ENCODE measurements at places on chromosomes 5 and 9. TPM values are rescaled to one million over a fixed set of nuclear protein-coding genes. Genes with fewer than 3 reads are reported as not detected.

C6 gene
- total RNA-seq: 46.2 TPM

DNA sequence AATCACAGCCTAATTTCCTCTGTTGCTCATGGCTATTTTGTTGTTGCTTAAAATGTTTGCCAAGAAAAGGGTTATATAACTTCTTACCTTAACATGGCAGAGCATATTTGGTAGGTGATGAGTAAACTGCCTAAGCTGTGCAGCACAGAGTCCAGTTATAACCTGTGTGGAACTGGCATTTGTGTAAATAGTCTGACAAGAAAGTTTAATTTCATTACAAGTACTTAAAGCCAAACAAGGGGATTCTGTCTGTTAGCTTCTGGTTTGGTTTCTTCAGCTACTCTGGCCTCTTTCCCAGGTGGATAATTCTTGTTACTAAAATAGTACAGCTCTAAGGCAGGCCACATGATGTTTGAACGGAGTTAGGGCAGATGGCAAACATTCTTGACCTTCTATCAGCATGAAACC lies 72.2 kb downstream of the PTCD2 start:
- no peaks in the 10 kb centered on the region for H3K4me1 ChIP-seq
- DNase-seq: no peak
- H3K27ac ChIP-seq: peak overlapping the region; percentile 63
- no peaks in the 10 kb centered on the region for H3K27me3 ChIP-seq
- no peak overlapping the region for H3K4me3 ChIP-seq

IRX1 gene
- total RNA-seq: 62.0 TPM

DNA sequence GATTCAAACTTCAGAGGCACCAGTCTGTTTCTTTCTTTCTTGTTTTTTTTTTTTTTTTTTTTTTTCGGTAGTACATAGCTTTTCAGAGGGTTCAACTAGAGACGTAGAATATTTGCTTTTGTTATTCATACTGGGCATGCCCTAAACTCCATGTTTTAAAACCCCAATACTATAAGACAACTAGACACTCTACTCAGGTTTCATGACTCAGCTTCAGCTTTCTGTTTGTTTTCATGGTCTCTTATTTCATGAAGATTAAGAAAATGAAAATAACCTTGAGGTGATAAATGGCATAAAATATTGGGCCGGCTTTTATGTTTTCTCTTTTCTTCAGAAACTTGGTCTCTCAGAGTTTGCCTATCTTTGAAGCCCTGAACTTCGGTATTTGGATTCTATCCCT lies 2126.3 kb upstream of the ACO1 start:
- H3K4me3 ChIP-seq: no peak overlapping the region
- DNase-seq: no peak

GRCh38 chr5:79508354-79508753 lies 5.6 kb downstream of the HOMER1 start:
- peaks cover 14% of the 10 kb centered on the region for H3K27me3 ChIP-seq
- H3K27ac ChIP-seq: no peak overlapping the region
- no peaks in the 10 kb centered on the region for H3K4me1 ChIP-seq

- no peaks in the 10 kb centered on the region for H3K4me1 ChIP-seq
- no peak overlapping the region for H3K4me3 ChIP-seq
- no peaks in the 10 kb centered on the region for H3K27me3 ChIP-seq
- DNase-seq: no peak
These were observed 24.1 kb upstream of the RCL1 start for GRCh38 chr9:4768681-4769080.

DNA sequence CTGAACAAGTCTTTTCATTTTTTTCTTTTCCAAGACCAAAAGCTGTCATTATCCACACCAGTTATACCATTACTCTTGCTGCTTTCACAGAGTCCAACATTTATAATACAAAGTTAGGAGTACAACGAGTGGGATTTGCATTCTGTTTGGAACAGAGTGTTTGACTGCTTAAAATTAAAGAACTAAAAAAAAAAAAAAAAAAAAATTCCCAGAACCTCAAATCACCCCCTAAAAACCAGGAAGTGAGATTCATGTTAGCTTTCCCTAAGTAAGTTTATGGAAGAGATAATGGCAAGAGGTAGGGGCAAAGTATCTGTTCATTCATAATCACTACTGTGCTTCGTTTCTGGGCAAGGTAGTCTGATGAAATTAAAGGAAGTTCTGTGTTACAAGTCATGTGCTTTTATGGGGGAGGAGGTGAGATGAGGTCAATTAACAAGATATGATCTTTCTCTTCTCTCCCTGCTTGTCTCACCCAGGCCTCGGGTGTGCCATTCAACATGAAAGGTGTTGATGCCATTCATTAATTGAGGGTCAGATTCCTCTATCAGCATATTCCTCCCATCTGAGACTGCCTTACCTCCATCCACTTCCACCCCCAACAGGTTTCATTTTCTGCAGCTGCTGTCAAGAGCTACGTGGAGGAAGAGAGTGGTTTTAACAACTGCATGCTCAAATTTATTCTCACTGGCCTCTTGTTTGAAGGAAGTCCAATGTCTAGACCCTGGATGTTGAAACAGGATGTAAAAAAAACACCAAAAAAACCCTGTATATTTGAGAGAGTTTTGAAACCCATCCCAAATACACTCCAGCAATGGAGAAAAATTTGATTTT lies 58.1 kb downstream of the MARCHF3 start:
- no peak for DNase-seq
- no peaks in the 10 kb centered on the region for H3K4me1 ChIP-seq
- H3K36me3 ChIP-seq: no peaks in the 10 kb centered on the region
- H3K27me3 ChIP-seq: no peaks in the 10 kb centered on the region

SPINK14 gene
- not detected for total RNA-seq

ANKRD34B gene
- 1.5 TPM for total RNA-seq

DNA sequence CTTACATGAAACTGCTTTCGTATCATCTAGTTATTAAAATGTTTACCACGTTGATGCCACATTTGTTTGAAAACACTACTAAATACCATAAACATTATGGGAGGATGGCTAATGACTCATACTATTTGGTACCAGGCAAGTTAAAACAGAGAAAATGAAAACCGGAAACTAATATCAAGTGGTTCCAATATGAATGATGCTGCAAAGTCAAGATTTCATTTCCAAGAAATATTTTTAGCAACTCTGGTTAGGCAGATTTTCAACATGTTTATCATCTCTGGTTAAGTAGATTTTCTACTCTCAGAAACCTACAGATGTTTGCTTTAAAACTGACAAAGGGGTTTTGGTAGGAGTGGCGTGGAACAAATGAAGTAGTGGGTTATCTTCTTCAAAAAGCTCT lies 4.9 kb upstream of the F2R start:
- H3K27me3 ChIP-seq: peaks cover 2% of the 10 kb centered on the region
- H3K4me1 ChIP-seq: no peaks in the 10 kb centered on the region
- no peak overlapping the region for H3K4me3 ChIP-seq
- no peak overlapping the region for H3K27ac ChIP-seq
- DNase-seq: no peak
- no peaks in the 10 kb centered on the region for H3K36me3 ChIP-seq

- no peaks in the 10 kb centered on the region for H3K27me3 ChIP-seq
- H3K36me3 ChIP-seq: no peaks in the 10 kb centered on the region
- H3K27ac ChIP-seq: no peak within 1 kb of the TSS
- peaks cover 7% of the 10 kb centered on the region for H3K4me1 ChIP-seq
- peak; percentile 56 for DNase-seq
- peak within 1 kb of the TSS; percentile 50 for H3K4me3 ChIP-seq
These were observed at the start of gene EDIL3 for GRCh38 chr5:84384604-84385575. TSS of gene EDIL3 (minus strand) at chr5:84384880. CDS start at chr5:84384374, 506 bp downstream.

DNA sequence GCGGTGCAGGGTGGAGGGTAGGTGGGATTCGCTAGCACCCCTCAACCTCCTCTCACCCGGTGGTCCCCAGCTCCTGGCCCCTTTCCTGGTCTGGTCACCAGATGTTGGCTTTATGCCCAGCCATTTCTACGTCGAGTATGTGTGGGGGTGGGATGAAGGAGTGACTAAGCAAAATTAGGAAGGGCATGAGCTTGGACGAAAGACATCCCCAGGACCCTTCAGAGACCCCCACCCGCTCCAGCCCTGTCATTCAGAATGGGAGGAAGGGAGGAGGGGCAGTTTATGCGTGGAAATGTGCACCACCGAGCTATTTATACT lies 742 bp downstream of the BHMT2 start:
- DNase-seq: no peak
- H3K36me3 ChIP-seq: no peaks in the 10 kb centered on the region
- peak overlapping the region; percentile 76 for H3K4me3 ChIP-seq
- H3K4me1 ChIP-seq: no peaks in the 10 kb centered on the region

DNA sequence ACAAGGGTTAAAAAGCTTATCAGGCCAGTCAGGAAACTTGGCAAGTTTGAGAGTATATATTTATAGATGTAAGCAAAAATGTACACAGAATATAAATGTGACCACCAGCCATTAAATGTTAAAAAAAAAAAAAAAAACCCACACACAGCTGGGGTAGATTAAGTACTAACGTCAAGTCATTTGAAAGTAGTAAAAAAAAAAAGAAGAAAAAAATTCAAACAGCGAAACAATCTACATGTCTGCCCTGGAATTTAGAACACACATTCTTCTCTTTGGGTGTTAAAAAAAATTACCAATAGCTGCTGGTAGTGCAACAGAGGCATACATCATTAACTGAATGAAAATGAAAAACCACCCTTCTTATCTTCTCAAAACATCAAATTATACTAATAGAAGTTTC lies 269.7 kb downstream of the MLLT3 start:
- no peak for DNase-seq
- H3K27ac ChIP-seq: no peak overlapping the region
- H3K4me3 ChIP-seq: no peak overlapping the region
- H3K36me3 ChIP-seq: no peaks in the 10 kb centered on the region
- no peaks in the 10 kb centered on the region for H3K27me3 ChIP-seq

DNA sequence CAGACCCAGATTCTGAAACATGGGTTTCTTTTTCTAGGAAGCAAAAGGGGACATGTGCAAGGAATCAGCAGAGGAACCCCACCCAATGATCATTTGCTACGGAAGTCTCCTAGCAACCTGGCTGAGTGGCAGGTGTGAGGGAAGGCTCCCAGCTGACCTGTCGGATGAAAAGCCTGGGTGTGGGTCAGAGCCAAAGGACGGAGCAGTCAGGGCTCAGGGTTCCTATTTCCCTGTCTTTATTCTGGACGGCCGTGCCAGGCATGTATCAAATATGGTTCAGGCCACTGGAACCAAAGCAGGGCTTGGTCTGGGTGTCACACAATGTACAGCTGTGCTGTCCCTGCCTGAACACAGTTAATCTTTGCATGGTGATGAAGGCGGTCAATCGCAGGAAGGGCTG lies 20.1 kb downstream of the STK10 start:
- DNase-seq: no peak
- H3K27ac ChIP-seq: no peak overlapping the region
- H3K36me3 ChIP-seq: no peaks in the 10 kb centered on the region
- H3K4me3 ChIP-seq: no peak overlapping the region
- no peaks in the 10 kb centered on the region for H3K27me3 ChIP-seq

DNA sequence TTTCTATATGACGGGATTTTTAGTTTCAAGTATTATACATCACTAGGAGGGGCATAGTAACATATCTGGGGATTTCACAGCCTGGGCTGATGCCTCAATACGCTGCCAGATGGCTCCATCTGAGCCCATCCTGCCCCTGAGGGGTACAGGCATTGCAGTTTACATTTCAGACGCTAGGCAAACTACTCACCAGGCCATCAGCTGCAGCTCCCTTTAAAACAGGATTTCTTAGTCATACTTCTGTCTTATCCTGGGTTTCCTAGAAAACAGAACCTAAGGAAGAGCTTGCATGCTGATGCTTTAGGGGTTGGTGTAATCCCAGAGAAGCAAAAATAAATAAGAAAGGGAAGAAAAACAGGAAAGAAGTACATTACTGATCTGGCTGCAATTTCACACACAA lies 372.8 kb upstream of the PIK3R1 start:
- DNase-seq: no peak
- H3K4me3 ChIP-seq: no peak overlapping the region
- H3K36me3 ChIP-seq: no peaks in the 10 kb centered on the region
- H3K27ac ChIP-seq: no peak overlapping the region

HBEGF gene
- total RNA-seq: 7.8 TPM

SAXO1 gene
- 0.35 TPM for total RNA-seq

DNA sequence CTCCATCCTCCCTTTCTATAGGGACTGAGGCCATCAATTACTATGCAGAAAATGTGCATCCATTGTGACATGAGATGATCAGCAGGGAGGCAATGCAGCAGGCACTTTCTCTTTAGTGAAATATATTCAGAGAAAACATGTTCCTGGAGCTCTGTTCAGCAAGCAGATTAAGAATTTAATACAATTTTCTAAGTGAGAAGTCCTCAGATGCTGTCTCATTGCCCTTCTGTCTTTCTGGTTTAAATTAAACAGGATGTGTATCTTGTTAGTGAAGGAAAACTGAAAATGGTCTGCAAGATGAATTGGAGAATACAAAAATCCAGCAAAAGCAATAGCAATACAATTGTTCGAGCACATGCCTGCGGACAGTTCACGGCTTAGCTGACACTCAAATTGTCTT lies 445.8 kb upstream of the RIOK2 start:
- H3K4me3 ChIP-seq: no peak overlapping the region
- H3K27me3 ChIP-seq: no peaks in the 10 kb centered on the region
- H3K27ac ChIP-seq: no peak overlapping the region
- DNase-seq: no peak

PHYHD1 gene
- 59.0 TPM for total RNA-seq

All from kidney (tissue), 22 donors.